ENCODE measurements at places on chromosomes 11 and 22.
A peak's percentile ranks its signal among the peaks of the same experiment; 100 is the strongest.

GRCh38 chr11:76838678-76839068 lies 22.0 kb upstream of the ACER3 start:
- peak; percentile 72 for DNase-seq

DNA sequence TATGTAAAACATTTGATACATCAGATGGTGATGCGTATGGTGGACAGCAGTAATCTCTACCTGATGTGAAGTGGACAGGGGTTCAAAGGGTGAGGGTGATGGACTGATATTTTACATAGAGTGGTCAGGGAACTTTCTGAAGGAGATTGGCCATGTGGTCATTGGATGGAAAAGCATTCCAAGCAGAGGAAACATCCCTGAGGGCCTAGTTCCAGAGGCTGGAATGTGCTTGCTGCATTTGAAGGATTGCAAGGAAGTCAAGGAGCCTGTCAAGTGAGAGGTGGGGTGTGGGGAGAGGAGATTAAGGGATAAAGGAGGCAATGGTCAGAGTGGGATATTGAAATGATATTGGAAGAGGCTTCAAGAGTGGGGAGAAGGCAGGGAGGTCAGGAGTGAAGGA lies 151.9 kb upstream of the NTM start:
- no peak for DNase-seq

DNA sequence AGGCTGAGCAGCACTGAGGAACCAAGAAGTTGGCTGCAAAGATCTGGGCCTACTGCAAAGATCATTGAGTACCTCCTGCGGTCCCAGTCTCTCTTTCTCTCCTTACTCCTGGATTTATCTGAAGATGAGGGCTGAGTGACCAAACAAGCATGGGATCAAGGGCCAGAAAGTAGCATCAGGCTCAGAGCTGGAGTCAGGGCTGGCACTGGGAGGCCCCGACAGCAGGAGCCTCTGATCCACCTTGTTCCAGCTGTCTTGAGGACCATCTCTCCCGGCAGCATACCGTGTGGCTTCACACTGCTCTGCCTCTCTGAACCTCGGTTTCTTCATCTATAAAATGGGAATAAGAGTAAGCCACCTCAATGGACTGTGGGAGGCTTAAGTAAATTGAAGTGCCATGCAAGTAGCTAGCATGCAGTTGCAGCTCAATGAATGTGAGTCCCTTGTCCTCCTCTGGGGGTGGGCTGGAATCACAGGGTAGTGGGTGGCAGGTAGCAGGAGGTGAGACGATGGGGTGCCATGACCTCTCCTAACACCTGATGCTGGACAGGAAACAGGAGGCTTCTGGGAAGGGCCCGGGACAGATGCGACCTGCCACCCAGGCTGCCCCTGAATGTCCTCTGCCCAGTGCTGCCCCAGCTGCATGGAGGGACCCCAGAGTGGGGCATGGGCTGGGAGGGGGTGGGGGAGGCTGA lies 52.5 kb upstream of the PRDM11 start:
- DNase-seq: no peak

DNA sequence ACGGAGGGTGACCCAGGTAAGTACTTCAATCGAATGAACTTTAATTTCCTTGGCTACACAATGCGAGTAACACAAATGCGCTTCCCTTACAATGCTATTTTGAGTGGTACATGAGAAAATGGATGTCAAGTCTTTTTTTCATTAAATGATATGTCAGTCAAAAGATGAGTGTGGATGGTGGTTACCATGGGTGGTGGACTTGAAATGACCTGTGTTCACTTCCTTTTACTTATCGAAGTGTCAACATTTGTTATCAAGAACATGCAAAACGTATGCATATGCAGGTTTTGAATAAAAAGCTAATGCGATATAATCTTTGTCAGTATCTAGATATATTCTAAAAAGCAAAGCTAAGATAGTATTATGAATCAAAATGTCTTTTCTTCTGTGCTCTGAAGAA lies 8.8 kb upstream of the APOL5 start:
- DNase-seq: no peak

- peak; percentile 65 for DNase-seq
Measured at GRCh38 chr22:46902998-46903916, 140.8 kb downstream of the TBC1D22A start.
